H7 (cell line): ENCODE measurements at places on chromosomes 6 and 20. TPM values are rescaled to one million over a fixed set of nuclear protein-coding genes. Genes with fewer than 3 reads are reported as not detected.

- no peak for DNase-seq
Observed at GRCh38 chr20:25394276-25394675, 3.6 kb upstream of the ABHD12 start.

DNA sequence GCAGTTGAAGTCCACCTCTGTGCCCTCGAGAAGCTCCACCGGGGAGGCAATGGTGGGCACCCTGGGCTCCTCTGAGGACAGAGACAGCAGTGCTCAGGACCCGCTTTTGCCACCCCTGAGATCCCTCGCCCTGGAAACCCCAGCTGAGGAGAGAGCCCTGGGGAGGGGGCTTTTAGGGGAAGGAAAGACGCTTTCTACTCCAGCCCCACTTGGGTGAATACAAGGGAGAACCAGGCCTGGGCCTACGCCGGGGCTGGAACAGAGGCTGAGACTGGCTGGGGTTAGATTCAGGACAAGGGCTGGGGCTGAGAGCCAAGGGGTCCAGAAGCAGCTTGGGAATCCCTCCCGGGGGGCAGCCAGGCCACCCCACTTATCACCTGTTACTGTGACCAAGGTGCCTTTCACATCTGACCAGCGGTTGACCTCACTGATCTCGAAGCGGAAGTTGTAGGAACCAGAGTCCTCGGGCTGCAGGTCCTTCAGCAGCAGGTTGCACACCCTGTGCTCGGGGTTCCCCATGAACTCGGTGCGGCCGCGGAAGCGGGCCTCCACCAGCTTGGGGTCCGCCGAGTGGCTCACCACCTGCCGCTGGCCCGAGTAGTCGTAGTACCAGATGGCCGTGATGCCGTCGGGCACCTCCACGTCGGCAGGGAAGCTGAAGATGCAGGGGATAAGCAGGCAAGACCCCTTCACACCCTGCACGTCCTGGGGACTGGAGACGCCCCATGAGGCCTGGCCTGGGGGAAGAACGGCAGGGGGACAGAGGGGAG, 6.2 kb downstream of the SIGLEC1 start:
- DNase-seq, result peak; percentile 40

DNA sequence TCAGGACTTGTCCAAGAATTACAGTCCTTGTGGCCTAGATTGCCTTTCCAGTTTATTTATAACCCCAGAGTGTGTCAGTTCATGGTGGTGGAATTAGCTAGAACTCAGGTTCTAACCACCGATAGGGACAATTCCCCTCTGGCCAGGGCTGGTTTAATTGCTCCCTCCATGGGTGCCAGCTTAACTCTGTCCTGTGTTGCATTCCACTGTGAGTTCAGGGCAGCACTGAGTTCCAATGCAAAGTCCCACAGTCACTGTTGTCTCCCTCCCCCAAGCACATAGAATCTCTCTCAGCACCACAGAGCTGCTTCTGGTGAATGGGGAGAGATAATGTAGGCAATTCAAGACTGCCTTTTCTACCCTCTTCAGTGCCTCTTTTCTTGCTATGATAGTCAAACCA, 82.5 kb upstream of the TNFRSF21 start:
- no peak for DNase-seq

- DNase-seq, result no peak
Observed at GRCh38 chr6:56483929-56484328, 158.8 kb downstream of the DST start.

- no peak for DNase-seq
Observed at GRCh38 chr6:85669735-85670194, 27.1 kb upstream of the SYNCRIP start.

KHDC1L gene
- total RNA-seq, result 0.28 TPM in 1 of 2 replicates, not detected in the other

DNA sequence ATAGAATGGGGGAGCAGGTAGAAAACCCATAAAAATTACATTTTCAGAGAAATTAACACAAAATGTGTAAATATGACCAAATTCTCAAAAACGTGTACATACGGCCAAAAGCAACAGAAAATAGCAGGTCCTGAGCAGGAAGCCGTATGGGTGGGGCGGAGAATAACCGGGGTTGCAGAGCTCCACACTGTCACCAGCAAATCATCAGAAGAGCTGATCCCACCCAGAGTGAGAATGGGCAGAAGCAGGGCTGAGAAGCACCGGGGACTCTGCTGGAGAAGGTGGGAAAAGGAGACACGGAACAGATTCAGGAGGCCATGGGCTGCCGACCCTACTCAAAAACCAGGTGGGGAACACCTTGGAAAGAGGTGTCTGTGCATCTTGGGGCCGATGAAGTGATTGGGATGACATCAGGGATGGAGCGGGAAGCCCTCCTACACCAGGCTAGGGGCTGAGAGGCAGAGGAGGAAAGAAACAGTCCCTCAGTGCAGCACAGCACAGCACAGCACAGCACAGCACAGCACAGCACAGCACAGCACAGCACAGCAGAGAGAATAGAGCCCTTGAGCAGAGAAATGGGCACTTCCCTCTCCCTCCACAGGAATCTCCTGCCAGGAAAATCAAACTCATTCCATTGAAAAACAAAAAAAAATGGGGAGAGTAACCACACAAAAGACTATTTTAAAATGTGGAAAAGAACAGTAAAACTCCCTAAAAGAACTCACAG, 22.3 kb downstream of the STX7 start:
- DNase-seq, result no peak
